ENCODE measurements at places on chromosomes 11 and 22.

GRCh38 chr11:99424313-99425084 is 403.8 kb downstream of the CNTN5 start:
- no peak for DNase-seq

- no peak for DNase-seq
These were observed 678 bp upstream of the RANGAP1 start for GRCh38 chr22:41286639-41287091.

DNA sequence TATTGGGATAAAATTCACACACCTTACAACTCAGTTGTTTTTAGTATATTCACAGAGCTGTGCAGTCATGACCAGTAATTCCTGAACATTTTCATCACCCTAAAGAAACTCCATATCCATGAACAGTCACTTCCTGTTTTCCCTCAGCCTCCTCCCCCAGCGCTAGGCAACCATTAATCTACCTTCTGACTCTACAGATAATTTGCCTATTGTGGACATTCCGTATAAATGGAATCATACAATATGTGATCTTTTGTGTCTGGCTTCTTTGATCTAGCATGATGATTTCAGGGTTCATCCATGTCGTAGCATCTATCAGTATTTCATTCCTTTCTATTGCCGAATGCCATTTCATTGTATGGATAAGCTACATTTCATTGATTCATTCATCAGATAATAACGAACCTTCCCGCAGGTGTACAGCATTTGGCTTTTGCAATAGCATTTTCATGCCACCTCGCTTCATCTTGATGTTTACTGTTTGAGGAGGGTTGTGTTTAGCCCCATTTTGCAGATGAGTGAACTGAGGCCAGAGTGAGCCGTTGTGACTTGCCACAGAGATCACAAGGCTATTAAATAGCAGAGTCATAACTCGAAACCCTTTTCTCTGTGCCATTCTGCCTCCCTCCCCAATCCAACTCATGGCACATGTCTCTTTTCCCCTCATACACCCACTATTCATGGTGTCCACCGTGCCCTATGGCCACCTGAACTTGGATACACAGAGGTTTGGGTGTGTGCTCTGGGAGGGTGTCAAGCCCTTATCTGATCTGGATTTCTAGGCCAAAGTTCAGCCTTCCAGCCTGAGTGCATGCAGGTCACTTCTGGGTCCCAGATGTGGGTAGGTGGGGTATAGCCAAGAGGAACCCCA is 11.1 kb upstream of the MYH9 start:
- DNase-seq: peak; percentile 82

- DNase-seq: no peak
These were observed 12.9 kb downstream of the STARD10 start for GRCh38 chr11:72781063-72781312.

DNA sequence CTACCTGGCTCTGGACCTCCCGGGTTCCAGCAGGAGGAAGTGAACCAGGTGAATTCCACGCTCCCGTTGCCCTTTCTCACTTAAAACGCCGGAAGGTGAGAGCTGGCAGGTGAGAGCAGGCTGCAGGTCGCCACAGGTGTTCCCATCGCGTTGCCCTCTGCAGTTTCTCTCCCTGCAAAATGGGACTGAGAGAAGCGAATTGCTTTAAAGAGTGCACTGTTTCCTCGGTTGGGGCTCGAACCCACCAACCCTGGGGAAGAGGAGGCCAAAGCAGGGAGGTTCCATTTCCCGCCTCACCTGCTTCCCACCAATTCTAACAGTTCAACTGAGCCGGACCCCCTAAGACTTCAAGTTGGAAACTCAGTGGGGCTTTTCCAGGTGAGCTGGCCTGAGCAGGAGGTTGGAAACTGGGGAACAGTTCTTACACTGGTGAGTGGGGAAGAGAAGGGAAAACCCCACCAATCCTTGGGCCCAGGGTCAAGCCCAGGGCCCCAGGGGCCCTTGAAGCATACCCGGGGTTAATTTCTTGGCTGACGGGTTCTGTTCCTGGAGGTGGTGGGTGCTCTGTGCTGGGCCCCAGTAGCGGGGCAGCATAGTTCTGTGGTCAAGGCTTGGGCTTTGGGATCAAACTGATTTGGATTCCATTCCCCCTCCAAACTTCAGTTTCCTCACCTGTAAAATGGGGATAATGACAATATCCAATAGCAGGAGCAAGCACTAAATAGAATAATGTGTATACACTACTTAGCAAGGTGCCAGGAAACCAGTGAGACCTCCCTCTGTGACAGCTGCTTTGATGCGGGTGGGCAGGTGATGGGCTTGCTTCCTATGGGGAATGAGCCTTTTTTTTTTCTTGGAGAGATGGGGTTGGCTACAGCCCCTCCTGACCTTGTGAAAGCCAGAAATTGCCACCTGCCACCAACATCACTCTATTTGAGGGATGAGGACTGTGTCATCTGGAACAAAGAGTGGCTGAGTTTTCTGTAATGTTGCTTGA is 788 bp downstream of the CD82 start:
- DNase-seq: no peak

GRCh38 chr22:50114221-50115021 is 24.6 kb downstream of the MOV10L1 start:
- DNase-seq: peak; percentile 61

DNA sequence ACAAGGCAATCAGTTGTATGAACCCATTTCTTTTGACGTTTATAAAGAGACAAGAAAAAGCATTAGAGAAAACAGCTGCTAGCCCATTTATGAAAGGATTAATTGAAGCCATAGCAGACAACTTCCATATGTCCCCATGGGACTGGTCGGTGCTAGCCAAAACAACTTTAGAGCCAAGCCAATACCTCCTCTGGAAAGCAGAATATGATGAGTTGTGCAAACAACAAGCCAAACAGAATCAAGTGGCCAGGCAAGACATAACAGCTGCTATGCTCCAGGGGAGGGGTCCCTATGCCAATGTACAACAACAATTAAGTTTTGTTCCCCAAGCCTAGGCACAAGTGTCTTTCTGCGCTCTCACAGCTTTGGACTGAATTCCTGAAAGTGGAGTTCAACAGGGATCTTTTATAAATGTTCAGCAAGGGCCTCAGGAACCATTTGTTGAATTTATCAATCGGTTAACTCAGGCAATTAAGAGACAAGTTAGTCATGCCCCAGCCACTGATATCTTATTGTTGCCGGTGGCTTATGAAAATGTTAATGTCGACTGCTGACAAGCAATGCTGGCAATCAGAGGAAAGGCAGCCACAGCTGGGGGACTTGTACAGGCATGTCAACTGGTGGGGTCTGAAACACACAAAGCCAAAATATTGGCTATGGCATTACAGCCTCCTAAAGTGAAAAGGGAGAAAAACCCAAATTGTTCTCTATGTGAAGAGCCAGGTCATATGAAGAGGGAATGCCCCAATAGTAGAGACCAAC is 1593.1 kb upstream of the TENM4 start:
- DNase-seq: no peak

- DNase-seq: no peak
These were observed 47.4 kb downstream of the SHANK2 start for GRCh38 chr11:71204748-71205664.

- no peak for DNase-seq
These were observed 102.6 kb upstream of the SPON1 start for GRCh38 chr11:13859892-13860291.

GRCh38 chr11:61698173-61698948 is 18.2 kb downstream of the DAGLA start:
- no peak for DNase-seq

DNA sequence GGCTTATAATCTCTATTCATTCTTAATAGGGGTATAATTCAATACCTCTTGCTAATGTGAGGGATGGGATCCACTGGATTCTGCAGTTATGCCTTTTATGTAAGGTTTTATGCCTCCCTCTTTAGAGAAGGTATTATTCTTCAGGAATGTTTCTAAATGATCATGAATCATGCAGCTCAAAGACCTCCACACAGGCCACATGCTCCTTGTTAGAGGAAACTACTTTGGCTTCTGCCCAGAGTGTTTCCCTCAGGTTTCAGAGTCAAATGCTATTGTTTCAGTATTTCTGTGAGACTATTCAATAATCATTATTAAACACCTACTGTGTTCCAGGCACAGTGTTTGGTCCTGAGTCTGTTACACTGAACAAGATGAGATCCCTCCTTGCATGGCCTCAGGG is 115.9 kb downstream of the RAB38 start:
- DNase-seq: no peak

- no peak for DNase-seq
These were observed 23.5 kb downstream of the TP53I11 start for GRCh38 chr11:44927174-44927661.

DNA sequence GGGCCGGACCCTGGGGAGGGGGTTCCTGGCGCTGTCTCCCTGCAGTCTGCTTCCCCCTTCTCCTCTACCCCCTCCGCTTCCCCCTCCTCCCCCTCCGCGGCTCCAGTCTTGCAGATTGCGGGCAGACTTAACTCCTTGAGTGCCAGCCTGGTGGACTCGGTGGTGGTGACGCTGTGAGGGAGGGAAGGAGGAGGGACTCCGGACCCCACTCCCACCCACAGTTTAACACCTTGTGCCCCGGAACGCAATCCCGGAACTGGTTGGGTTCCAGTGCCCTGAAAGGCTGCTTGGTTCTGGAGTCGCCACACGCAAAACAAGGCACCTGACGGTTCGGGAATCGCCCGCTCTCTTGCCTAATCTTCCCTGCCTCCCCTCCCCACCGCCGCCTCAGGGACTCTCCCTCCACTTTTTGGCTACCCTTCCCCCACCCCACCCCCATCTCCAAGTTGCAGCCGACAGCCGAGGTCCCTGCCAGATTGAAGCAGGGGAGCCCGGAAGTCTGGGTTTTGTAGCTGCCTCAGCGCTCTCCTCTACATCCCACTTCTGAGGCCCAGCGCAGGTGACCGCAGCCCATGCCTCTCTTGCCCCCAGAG is 3.9 kb upstream of the BCL9L start:
- DNase-seq: no peak

- DNase-seq: no peak
These were observed 125.8 kb downstream of the LDLRAD3 start for GRCh38 chr11:36069576-36070212.
